ENCODE measurements at places on chromosomes 3 and 15.

- DNase-seq, result no peak
These were observed 325.4 kb downstream of the FOXP1 start for GRCh38 chr3:71258116-71258515.

DNA sequence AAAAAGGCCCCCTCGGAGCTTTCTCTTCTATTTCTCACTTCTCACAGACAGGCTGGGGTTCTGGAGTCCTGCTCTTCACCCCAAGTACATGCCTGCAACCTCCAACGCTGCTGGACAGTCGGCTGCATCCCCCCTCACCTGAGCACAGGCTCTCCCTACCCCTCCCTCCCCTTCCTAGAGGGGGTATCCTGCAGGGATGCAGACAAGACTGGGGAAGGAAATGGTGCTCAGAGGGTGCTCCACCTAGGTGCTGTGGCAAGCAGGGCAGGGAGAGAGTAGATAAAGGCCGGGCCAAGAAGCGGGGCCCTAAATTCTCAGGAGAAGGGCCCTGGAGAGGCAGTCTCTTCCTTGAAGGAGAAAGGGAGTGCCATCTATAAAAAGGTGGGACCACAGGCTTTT lies 7.0 kb upstream of the STRA6 start:
- no peak for DNase-seq

DNA sequence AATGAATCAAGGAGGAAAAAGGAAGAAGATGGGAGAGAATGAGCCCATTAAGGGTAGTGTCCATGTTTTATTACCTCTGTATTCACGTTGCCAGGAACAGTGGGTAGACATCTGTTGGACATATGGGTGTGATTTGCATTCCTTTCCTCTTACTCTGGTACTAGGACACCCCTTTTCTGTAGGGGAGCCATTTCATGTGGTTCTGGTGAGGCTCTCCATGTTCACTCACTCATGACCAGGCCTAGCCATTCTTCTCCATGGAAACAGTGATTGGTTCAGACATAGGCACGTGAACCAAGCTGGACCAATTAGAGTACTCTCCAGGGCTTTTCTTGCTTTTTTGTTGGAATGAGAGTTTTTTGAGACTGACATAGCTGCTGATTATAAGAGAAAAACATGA lies 39.6 kb upstream of the PDCD6IP start:
- DNase-seq, result no peak

- DNase-seq, result no peak
These were observed 52.2 kb downstream of the ABHD5 start for GRCh38 chr3:43742920-43743319.

DNA sequence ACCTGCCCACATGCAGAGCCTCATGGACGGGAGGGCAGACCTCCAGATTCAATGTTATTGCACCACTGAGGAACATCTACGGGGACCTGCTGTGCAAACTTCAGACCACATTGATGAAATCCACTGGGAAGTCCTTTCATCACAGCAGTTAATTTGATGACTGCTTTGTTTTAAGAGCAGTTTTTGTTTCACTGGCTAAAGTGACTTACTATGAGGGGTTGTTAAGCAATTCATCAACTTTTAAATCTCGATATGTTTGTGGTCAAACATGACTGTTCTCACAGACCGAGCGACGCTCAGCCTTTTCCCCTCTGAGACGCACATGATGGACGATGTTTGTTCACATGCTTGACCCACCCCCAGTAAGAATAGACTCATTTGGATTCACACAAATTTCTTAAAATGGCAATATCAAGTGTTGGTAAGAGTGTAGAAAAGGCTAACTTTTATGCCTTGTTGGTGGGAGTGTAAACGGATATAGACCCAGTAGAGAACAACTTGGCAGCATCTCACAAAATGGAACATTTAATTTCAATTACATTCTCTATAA lies 35.9 kb upstream of the IREB2 start:
- DNase-seq, result no peak

GRCh38 chr3:115239717-115240116 lies 92.6 kb upstream of the ZBTB20 start:
- no peak for DNase-seq

- DNase-seq, result no peak
These were observed 116.5 kb downstream of the LPP start for GRCh38 chr3:188270423-188270972.

- DNase-seq, result no peak
These were observed 116.7 kb upstream of the LPP start for GRCh38 chr3:188037195-188037718.

DNA sequence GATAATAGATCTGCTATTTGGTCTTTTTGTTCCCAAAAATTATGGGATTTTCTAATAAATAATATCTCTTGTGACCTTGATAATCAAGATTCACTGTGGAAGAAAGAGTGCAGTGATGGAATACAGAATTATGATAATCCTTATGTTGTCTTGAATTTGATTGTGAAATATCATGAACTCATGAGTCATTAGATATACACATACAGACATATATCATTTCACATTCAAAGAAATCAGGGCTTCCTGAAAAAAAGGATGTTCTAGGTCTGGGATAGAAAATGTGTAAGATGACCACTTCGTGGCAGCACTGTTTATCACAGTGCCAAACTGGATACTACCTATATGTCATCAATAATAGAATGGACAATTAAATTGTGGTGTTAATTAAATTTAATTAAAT lies 97.7 kb downstream of the DPH6 start:
- no peak for DNase-seq

GRCh38 chr3:188348435-188349244 lies 194.7 kb downstream of the LPP start:
- DNase-seq, result no peak

- no peak for DNase-seq
These were observed 149.3 kb downstream of the RPLP1 start for GRCh38 chr15:69601711-69602504.

- no peak for DNase-seq
These were observed 647.7 kb downstream of the ZPLD1 start for GRCh38 chr3:103082501-103082900.

DNA sequence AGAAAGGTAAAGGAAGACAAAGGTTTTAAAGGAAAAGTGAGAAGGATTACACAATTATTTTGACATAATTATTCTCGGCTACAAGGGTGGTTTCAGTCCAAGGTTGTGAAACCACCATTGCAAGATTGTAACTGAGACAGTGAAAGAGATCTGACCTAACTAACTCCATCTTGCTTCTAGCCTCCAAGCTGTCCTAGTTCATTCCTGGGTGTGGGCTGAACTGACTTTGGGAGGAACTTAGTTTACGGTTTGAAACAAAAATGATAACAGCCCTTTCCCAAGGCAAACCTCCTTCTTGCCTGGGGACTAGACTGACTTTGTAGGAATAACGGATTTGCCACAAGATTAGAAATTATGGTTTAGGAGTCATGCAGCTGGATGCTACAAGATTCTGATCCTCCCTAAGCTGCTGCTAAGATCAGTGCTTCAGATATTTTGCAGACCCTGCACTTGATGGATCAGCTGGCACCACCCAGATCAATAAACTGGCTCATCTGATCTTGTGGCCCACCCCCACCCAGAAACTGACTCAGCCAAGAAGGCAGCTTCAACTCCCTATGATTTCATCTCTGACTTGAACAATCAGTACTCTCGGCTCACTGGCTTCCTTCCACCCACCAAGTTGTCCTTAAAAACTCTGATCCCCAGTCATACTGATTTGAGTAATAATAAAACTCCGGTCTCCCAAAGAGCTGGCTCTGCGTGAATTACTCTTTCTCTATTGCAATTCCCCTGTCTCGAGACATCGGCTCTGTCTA lies 57.7 kb upstream of the AADACL2 start:
- no peak for DNase-seq

DNA sequence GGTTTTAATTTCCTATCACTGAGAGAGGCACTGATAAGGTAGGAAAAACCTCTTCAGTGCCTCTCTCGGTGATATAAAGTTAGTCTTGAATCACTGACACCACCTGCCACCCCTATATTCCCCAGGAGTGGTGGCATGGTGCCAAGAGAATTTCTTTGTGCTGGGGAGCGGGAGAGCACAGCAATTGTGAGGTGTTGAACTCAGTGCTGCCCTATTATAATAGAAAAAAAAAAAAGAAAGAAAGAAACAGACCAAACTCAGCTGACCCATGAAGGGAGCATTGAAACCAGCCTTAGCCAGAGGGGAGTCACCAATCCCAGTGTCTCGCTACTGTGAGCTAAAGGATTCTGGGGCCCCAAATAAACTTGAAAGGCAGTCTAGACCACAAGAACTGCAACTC lies 201.4 kb upstream of the STT3B start:
- no peak for DNase-seq

- DNase-seq, result no peak
These were observed 22.5 kb downstream of the CCR4 start for GRCh38 chr3:32973982-32974381.

- DNase-seq, result no peak
These were observed 146.1 kb upstream of the THBS1 start for GRCh38 chr15:39434751-39435238.

DNA sequence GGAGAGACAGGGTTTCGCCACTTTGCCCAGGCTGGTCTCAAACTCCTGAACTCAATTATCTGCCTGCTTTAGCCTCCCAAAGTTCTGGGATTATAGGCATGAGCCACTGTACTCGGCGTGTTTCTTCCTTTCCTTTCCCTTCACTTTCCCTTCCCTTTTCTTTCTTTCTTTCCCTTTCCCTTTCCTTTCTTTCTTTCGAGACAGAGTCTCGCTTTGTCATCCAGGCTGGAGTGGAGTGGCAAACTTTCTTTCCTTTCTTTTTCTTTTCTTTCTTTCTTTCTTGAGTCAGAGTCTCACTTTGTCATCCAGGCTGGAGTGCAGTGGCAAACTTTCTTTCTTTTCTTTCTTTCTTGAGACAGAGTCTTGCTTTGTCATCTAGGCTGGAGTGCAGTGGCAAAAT lies 17.4 kb upstream of the LDHAL6B start:
- DNase-seq, result no peak

DNA sequence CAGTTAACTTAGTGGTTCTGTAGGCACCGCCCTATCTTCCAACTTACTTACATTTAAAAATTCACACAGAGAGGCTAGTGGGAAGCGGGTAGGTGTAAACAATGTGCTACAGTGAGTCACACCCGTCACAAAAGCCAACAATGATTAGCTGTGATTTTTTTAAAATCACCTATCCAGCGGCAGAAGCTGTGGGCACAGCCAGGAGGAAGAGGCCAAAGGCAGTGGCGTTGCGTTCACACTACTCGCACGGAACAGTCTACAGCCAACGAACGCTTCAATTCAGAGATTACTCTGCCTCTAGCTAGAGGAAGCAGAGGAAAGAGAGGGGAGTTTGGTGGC lies 2.5 kb upstream of the NLGN1 start:
- no peak for DNase-seq

DNA sequence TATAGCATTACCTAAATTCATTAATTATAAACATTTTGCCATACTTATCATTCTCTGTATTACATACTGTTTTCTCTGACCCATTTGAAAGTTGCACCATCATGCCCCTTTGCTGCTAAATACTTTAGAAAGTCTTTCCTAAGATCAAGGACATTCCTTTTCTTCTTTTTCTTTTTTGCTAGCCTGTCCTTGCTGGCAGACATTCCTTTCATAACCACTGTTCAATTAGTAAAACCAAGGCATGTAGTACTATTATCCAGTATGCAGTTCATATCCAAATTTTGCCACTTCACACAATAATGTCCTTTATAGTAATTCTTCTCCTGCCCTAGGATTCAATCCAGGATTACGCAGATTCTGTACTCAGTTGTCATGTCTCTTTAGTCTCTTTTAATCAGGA lies 321.0 kb upstream of the C2CD4B start:
- DNase-seq, result no peak

DNA sequence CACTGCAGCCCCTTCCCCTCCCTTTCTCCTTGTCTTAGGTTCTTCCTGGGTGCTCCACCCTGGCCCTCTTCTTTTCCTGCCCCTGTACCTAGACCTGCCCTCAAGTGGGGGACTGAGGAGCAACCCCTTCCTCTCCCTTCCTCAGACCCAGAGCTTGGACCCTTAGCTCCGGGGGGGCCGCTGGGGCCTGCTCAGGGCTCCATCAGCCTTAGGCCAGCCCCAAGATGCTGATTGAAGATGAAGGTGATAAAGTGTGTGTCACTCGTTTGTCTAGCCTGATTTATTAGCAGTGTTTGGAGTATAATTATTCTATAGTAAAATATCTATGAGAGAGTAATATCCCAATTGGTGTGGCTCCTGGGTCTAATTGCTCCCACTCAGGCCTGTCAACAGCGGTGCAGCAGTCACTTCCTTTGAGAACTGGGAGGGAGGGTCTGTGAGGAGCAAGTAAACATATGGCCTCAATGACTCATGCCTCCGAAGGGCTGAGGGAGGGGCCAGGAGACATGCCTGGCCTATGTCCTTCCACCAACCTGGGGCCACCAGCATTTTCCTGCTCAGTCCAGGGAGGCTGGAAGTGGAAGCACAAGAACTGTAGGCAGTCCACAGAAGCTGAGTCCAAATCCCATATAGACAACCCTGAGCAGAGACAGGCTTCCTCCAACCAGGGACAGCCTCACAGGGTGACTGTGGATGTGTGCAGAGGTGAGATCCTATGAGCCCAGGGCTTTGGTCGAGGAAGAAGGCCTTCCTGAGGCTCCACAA lies 123.2 kb downstream of the DNAJB8 start:
- DNase-seq, result no peak

DNA sequence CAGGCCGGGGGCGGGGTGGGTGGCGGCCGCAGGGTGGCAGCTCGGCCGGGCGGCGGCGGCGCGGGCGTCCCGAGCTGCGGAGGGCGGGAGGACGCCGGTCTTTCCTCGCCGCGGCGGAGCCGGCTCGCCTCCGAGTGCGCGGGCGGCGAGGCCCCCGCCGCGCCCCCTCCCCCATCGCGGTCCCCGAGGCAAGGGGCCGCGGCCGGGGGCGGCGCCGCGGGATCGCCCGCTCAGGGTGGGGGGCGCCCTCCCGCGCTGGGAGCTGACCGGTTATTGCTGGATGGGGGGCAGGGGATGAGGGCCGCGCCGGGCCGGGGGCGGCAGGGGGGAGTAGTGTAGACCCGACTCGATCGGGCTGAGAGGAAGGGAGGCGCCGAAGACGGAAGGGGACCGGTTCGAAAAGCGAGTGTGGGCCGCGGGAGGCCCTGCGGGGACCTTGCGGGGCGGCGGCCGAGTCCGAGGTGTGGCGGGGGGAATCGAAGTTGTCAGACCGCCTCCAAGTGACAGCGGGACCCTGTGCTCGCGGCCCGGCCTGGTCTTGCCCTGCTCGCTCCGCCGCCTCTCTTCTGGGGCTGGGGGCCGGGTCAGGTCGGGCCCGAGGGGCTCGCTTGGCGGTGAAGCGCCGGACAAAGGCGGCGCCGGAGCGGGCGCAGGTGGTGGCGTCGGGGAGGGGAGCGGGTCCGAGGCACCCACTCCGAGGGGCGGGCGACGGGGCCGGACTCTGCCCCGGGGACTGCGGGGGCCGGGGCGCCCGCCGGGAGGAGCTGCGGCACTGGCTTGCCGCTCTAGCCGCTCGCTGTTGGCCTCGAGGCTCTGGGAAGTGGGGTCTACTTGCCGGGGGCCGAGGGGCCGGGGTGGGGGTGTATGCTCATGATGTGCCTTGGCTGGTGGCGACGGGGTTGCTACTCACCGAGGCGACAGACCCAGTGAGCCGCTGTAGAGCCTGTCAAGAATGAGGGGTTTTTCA lies 1.1 kb downstream of the BAHD1 start:
- no peak for DNase-seq

- no peak for DNase-seq
These were observed 235.3 kb upstream of the ST8SIA2 start for GRCh38 chr15:92158426-92158825.
